ENCODE measurements at places on chromosomes 2 and 18. TPM values are rescaled to one million over a fixed set of nuclear protein-coding genes. Genes with fewer than 3 reads are reported as not detected.

GRCh38 chr2:27204566-27204965, 7.3 kb upstream of the ATRAID start:
- no peak for DNase-seq

DNA sequence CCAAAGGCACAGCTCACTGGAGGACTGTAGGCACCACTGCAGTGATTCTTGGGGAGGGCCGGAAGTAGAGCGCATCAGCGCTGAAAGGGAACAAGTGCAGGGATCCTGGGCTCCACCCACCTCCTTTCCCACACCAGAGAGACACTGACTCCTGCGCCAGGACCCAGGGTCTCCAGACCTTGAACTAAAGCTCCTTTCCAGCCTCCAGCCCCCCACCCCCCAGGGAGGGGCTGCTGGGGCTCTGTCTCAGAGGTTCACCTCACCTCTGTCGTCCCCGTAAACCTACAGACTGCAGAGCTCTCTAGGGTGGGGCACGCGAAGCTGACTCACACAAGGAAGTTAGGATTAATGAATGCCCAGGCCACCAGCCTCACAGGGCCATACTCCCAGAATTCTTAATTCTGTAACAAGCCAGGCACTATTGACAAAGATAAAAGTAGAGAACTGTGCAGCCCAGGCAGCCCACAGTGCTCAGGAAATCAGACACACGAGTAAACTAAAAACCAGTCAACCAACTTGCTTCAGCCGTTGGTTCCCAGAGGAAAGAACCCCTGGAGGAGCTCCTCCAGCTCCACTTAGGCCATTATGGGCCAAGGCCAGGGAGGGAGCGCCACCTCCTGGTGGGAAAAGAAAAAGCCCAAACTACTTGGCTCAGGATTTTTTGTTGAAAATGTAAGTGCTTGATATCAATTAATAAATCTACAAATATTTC, 45.1 kb upstream of the ACAA2 start:
- DNase-seq: peak; percentile 70

- DNase-seq: no peak
Measured at GRCh38 chr2:9327873-9328352, 95.4 kb downstream of the ITGB1BP1 start.

GRCh38 chr18:76350134-76351025, 144.7 kb downstream of the ZNF516 start:
- DNase-seq: no peak

The TACR1 gene
- 2.9 TPM for polyA plus RNA-seq

The CYTIP gene
- polyA plus RNA-seq: 1.7 TPM

The MDH1B gene
- polyA plus RNA-seq: 13.6 TPM

The APCDD1 gene
- polyA plus RNA-seq: 74.6 TPM

The EGR4 gene
- not detected for polyA plus RNA-seq

The CRYGD gene
- polyA plus RNA-seq: not detected

The COL3A1 gene
- polyA plus RNA-seq: 914 TPM

All from left kidney (tissue), 8 donors.